ENCODE measurements at places on chromosomes 16 and 17. TPM values are rescaled to one million over a fixed set of nuclear protein-coding genes. Genes with fewer than 3 reads are reported as not detected.
A peak's percentile ranks its signal among the peaks of the same experiment; 100 is the strongest.

The ACE gene
- 2.6 TPM for total RNA-seq

- peaks cover 10% of the 10 kb centered on the region for H3K36me3 ChIP-seq
- peaks cover 6% of the 10 kb centered on the region for H3K4me1 ChIP-seq
- no peak for DNase-seq
- H3K27ac ChIP-seq: no peak overlapping the region
- H3K27me3 ChIP-seq: no peaks in the 10 kb centered on the region
Measured at GRCh38 chr16:1364510-1364909, 12.8 kb downstream of the GNPTG start.

DNA sequence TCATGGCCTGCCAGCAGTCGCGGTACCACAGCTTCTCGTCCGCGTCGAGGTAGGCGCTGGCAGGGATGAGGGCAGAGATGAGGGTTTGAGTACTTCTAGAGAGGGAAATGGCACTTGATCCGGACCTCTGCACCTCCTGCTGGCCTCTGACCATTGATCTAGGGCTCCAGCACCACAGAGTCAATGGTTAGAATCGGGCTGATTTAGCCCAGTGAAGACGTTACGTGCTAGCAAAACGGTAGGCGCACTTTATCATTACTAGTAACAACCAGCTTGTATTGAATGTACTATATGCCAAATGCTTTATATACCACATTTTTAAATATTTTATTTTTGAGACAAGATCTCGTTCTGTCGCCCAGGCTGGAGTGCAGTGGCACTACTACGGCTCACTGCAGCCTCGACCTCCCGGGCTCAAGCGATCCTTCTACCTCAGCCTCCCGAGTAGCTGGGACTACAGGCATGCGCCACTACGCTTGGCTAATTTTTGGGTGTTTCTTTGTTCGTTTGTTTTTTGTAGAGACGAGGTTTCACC is 526 bp downstream of the TSNAXIP1 start:
- peak overlapping the region; percentile 23 for H3K27ac ChIP-seq
- peak overlapping the region; percentile 93 for H3K4me3 ChIP-seq
- DNase-seq: no peak
- H3K27me3 ChIP-seq: no peaks in the 10 kb centered on the region

GRCh38 chr17:56497132-56497531 is 96.4 kb upstream of the NOG start:
- no peak for DNase-seq
- no peaks in the 10 kb centered on the region for H3K36me3 ChIP-seq
- H3K4me1 ChIP-seq: no peaks in the 10 kb centered on the region
- H3K27ac ChIP-seq: no peak overlapping the region

- no peak overlapping the region for H3K4me3 ChIP-seq
- DNase-seq: no peak
- H3K36me3 ChIP-seq: no peaks in the 10 kb centered on the region
- H3K4me1 ChIP-seq: no peaks in the 10 kb centered on the region
- no peak overlapping the region for H3K27ac ChIP-seq
- H3K27me3 ChIP-seq: peaks cover 6% of the 10 kb centered on the region
Measured at GRCh38 chr17:68682903-68683302, 81.7 kb upstream of the FAM20A start.

- no peaks in the 10 kb centered on the region for H3K27me3 ChIP-seq
- peaks cover 24% of the 10 kb centered on the region for H3K36me3 ChIP-seq
- no peak for DNase-seq
Measured at GRCh38 chr16:15701975-15702970, 52.2 kb downstream of the NDE1 start.

The PLA2G10 gene
- total RNA-seq: not detected

The ZNF750 gene
- total RNA-seq: not detected

DNA sequence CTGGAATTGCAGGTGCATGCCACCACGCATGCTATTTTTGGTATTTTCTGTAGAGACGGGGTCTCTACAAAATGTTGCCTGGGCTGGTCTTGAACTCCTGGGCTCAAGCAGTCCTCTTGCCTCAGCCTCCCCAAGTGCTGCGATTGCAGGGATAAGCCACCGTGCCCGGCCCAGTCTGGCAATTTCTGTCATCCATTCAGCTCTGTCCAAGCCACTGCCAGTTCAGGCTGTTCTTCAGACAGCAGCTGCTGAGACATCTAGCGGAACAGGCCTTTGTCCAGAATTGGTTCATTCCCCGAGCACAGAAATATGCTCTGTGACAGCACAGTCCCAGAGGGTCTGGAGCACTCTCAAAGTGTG is 5.4 kb downstream of the SLC47A1 start:
- no peak overlapping the region for H3K27ac ChIP-seq
- no peak for DNase-seq
- H3K27me3 ChIP-seq: peaks cover 29% of the 10 kb centered on the region
- H3K4me1 ChIP-seq: peaks cover 7% of the 10 kb centered on the region
- no peak overlapping the region for H3K4me3 ChIP-seq
- H3K36me3 ChIP-seq: no peaks in the 10 kb centered on the region

GRCh38 chr16:48963306-48963705 is 318.3 kb downstream of the CBLN1 start:
- H3K4me1 ChIP-seq: no peaks in the 10 kb centered on the region
- no peaks in the 10 kb centered on the region for H3K27me3 ChIP-seq
- no peak for DNase-seq
- H3K36me3 ChIP-seq: no peaks in the 10 kb centered on the region

The CCL17 gene
- total RNA-seq: 1.6 TPM

DNA sequence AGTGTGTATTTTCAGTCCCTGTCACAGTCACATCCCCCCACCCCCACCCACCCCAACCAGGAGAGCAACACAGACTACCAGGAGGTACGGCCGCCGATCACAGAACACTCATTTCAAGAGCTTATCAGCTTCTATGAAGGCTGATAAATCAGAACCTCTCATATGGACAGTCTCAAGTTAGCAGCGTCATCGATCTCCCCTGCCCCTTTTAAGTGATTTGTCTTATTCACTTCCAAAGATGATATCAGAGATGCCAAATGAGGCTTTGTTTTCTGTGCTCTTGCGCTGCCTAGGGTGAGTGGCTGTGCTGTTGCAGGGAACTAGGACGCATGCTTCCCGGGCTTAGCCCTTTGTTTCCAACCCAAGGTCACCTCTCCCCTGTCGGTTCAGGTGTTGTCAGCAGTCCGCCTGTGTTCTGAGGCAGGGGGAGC is 26.8 kb upstream of the PMFBP1 start:
- H3K4me1 ChIP-seq: peaks cover 10% of the 10 kb centered on the region
- H3K4me3 ChIP-seq: no peak overlapping the region
- no peak overlapping the region for H3K27ac ChIP-seq

DNA sequence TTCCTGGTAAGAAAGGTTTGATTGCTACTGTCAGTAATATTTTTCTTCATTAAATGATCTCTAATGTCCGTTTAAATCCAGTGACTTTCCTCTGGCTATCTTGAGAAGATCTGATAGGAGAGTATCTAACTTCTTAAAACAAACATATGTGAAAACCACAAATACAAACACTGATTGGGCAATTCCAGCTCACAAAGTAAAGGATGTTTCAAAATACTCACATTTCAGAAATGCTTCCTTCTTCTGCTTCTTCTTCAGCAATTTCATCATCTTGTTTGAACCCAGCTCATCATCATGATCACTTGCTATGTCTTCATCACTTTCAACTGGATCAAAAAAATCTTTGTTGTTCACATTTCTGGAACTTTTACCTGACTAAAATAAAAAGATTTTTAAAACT is 64.3 kb upstream of the RBL2 start:
- no peak for DNase-seq
- no peaks in the 10 kb centered on the region for H3K27me3 ChIP-seq
- peaks cover 13% of the 10 kb centered on the region for H3K4me1 ChIP-seq
- no peaks in the 10 kb centered on the region for H3K36me3 ChIP-seq
- H3K27ac ChIP-seq: no peak overlapping the region
- H3K4me3 ChIP-seq: no peak overlapping the region

The UBE2O gene
- total RNA-seq: 25.2 TPM

- H3K27ac ChIP-seq: no peak overlapping the region
Measured at GRCh38 chr17:49968405-49969133, 421 bp upstream of the DLX4 start.

DNA sequence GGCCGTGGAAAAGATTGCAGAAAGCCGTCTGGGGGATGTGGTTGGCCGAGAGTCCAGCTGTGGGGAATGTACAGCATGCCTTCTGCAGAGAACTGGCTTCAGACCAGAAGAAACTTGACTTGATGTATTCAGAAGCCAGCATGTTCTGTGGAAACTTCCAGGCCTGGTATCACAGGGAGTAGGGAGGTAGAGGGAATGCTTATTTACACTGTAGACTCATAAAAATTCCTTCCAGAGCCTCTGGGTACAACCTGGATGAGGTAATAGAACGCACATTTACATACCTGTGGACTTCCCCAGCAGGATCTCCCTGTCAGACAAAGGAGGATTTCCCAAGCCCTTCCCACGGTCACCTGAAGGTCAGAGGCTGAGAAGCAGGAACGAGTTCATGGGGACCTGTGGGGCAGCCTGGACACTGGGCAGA is 11.8 kb upstream of the GAS7 start:
- no peak for DNase-seq
- no peaks in the 10 kb centered on the region for H3K27me3 ChIP-seq
- H3K4me1 ChIP-seq: no peaks in the 10 kb centered on the region
- no peak overlapping the region for H3K27ac ChIP-seq
- no peak overlapping the region for H3K4me3 ChIP-seq

DNA sequence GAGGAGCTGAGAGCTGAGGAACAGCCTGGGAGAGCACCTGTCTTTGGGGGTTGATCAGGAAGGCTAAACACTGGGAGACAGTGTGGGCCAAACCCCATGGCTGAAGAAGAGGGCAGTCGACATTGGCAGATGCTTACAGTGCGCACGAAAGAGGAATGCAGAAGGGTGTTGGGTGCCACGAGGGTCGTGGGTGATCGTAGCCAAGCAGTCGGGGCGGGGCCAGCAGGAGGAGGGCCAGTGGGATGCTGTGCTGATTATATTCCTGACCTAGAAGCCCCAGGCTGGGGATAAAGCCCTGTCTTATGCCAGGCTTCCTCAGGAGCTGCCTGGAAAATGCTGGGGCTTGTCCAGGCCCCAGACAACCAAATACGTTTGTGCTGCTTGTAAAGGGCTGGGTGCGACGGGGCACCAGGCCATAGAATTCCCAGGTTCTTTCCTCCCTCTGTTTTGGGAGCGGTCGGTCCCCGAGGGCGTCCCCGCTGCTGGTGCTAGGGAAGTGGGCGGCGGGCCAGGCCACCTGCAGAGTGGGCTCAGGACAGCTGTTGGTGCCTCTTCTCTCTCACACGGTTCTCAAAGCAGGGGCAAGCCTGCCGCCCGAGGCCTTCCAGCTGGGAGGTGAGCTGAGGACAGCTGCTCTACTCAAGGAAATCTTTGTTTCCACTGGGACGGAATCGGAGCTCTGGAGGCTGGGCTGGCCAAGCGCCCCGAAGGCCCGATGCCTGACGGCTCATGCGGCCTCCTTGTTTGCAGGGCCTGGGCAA is 10.0 kb downstream of the C1QTNF1 start:
- peaks cover 8% of the 10 kb centered on the region for H3K27me3 ChIP-seq
- H3K4me3 ChIP-seq: no peak overlapping the region
- DNase-seq: no peak
- no peaks in the 10 kb centered on the region for H3K36me3 ChIP-seq
- H3K27ac ChIP-seq: no peak overlapping the region

DNA sequence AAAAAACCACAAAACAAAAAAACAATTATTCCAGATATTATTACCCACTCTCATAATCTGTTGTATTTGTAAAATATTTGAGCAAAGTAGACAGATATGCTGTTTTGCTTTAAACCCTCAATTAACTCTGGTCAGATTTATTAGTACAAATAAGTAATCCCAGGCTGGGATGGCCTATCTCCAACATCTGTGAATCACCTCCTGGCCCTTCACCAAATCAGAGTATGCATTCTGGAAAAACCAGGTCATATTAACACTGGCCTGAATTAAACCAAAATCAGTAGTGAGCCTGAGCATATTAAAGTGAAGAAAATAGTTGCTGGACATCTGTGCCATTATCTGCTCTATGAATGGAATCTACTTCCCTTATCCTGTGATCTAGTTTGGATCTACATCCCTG is 41.0 kb downstream of the STAT3 start:
- H3K4me1 ChIP-seq: peaks cover 50% of the 10 kb centered on the region
- H3K36me3 ChIP-seq: peaks cover 52% of the 10 kb centered on the region
- peak overlapping the region; percentile 61 for H3K27ac ChIP-seq
- H3K27me3 ChIP-seq: no peaks in the 10 kb centered on the region
- no peak overlapping the region for H3K4me3 ChIP-seq

DNA sequence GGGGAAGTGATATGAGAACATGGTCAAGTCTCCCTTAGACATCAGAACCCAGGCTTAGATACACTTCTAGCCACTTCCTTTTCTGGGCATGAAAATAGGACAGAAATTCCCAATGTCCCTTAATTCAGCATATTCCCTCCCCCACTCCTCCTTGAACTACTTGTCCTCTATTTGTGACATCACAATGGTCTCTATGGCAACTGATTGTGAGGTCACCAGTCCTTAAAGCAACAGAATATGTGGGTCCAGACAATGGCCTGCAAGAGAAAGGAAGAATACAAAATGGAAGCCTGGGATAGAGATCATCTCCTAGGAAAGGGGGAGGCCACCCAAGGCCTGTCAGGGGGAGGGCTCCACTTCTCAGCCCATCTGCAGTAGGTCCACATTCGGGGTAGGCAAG is 6.7 kb upstream of the SEZ6 start:
- H3K27ac ChIP-seq: no peak overlapping the region
- DNase-seq: no peak

DNA sequence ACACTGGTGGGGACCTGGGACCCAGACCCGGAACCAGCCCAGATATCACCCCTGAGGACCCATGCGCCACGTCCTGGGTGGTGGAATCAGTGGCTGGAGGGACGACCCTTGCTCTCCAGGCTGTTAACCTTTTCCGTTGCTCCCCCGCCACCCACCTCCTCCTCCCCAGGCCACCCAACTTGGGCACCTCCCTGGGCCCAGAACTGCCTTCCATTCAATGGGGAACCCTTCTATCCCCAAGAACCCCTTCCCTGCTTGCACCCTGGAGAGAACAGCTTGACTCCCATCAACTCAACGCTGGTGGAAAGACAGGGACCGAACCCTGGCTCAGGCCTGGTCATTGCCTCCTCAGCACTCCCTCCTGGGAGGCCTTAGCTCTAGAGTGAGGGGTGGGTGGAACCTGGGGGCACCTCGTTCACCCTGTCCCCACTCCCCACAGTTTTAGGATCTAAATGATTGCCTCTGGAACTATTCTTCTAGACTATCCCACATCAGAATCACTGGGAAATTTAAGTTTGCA is 5.7 kb upstream of the IL32 start:
- H3K4me1 ChIP-seq: peaks cover 69% of the 10 kb centered on the region
- peak overlapping the region; percentile 79 for H3K4me3 ChIP-seq
- no peak for DNase-seq
- H3K27me3 ChIP-seq: no peaks in the 10 kb centered on the region
- H3K36me3 ChIP-seq: peaks cover 16% of the 10 kb centered on the region

- H3K4me1 ChIP-seq: no peaks in the 10 kb centered on the region
- DNase-seq: no peak
- no peak overlapping the region for H3K4me3 ChIP-seq
Measured at GRCh38 chr16:23608194-23608593, 12.1 kb upstream of the NDUFAB1 start.

- H3K27ac ChIP-seq: no peak overlapping the region
- H3K4me1 ChIP-seq: peaks cover 28% of the 10 kb centered on the region
- no peaks in the 10 kb centered on the region for H3K27me3 ChIP-seq
- peaks cover 1% of the 10 kb centered on the region for H3K36me3 ChIP-seq
- peak overlapping the region; percentile 38 for H3K4me3 ChIP-seq
Measured at GRCh38 chr17:1714427-1714979, 4.3 kb upstream of the TLCD2 start.

GRCh38 chr16:54431041-54431996 is 144.7 kb upstream of the IRX3 start:
- no peak for DNase-seq
- H3K27me3 ChIP-seq: peaks cover 22% of the 10 kb centered on the region
- no peaks in the 10 kb centered on the region for H3K36me3 ChIP-seq
- no peak overlapping the region for H3K27ac ChIP-seq

The ABCA6 gene
- not detected for total RNA-seq

- H3K4me3 ChIP-seq: no peak overlapping the region
- H3K27ac ChIP-seq: no peak overlapping the region
- no peaks in the 10 kb centered on the region for H3K27me3 ChIP-seq
- H3K4me1 ChIP-seq: no peaks in the 10 kb centered on the region
- no peaks in the 10 kb centered on the region for H3K36me3 ChIP-seq
Measured at GRCh38 chr16:62021161-62021581, 15.1 kb downstream of the CDH8 start.

All from activated CD4-positive, alpha-beta memory T cell treated with anti-CD3 and anti-CD28 coated beads for 36 hours (primary cell).